ENCODE measurements at places on chromosomes 7 and 10.

- no peak for DNase-seq
These were observed 85.9 kb upstream of the LEP start for GRCh38 chr7:128155100-128155740.

GRCh38 chr10:85645926-85646711 lies 720.5 kb downstream of the GRID1 start:
- no peak for DNase-seq

- DNase-seq = no peak
These were observed 76.7 kb downstream of the HHEX start for GRCh38 chr10:92766451-92766850.

DNA sequence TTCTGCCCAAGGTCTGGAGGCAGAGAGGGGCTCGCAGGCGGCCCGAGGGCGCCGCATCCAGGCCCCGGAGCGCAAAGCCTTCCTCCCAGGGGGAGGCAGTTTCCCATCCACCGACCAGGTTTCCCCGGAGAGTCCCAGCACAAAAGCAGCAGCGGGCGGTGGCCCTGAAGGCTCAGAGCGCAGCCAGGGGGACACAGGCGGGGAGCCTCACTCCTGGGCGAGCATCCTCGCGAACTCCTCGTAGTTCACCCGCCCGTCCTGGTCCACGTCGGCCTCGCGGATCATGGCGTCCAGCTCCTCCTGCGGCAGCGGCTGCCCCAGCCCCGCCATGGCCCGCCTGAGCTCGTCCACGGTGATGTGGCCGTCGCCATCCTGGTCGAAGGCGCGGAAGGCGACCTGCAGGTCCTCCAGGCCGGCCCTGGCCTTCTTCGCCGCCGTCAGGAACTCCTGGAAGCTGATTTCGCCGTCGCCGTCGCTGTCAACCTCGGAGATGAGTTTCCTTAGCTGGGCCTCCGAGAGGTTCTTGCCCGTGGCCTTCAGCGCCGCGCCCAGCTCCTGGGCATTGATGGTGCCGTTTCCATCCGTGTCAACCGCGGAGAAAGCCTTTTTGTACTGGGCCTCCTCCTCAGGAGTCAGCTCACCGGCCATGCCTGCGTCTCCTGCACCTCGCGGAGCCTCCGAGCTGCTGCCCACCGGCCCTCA lies 428 bp downstream of the CALML5 start:
- no peak for DNase-seq

DNA sequence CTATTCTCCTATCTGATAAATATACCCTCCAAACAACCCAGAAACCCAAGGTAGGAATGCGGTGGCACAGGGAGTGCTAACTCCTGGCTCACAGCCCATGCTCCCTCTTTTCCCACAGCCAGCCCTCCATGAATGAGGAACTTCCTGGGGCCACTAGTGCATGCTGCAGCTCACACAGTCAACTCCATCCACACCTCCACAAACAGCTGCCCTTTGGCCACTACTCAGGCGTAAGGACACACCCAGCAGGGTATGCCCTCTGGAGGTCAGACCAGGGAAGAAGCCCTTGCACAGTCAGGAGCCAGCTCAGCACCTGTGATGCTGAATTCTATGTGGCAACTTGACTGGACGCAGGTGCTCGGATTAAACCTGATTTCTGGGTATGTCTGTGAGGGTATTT lies 85.2 kb upstream of the PIK3CG start:
- DNase-seq = no peak

- peak; percentile 47 for DNase-seq
These were observed 816 bp upstream of the LRRC4 start for GRCh38 chr7:128031901-128032604.

- DNase-seq = no peak
These were observed 16.4 kb downstream of the CARD11 start for GRCh38 chr7:3027005-3027845.

GRCh38 chr7:42385912-42386311 lies 148.9 kb upstream of the GLI3 start:
- DNase-seq = no peak

DNA sequence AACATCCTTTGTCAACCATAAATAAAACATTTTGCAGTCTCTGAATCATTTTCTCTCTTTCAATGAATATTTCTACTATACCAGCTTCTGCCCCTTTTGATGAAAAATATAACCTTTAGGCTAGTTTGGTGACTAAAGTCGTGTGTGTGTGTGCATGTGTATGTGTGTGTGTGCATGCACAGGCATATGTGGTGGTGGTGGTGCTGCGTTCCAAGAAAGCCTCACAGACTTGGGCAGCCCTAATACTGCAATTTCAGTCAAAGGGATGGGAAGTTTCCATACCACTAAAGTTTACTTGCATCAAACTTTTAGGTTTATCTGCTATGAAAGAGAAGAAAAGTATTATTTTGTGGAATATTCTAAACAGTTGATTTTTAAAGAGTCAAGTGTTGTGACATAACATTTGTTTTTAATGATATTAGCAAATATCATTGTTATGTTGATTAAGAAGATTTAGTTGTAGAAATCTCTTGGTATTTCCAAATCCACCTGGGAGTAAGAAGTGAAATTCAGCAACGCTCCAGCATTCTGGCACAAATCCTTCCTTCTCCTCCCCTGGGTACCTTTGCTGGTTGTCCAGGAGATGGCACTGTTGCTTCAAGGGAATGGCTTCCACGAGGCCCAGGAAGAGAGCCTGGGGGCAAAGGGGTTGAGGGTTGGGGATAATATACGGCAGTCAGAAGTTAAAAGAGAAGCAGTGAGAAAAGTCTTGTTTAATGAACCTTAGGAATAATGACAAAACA lies 41.5 kb downstream of the ASB4 start:
- no peak for DNase-seq

DNA sequence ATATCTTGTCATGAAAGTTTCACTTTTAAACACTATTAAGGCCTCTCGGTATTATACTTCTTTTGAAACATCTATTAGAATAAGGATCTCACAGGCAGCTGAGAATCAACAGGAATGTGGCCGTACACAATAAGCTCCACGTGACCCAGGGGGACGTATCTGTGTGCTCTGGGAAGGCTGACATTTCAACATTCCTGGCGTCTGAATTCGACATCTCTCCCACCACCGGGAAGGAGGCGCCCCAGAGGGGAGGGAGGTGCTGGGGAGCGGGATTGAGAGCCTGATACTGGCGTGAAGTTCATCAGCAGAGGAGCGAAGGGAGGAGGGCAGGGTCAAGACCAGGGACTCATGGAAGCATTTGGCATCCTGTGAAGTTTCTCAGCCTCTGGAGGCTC lies 401.3 kb downstream of the DNAJB6 start:
- no peak for DNase-seq

GRCh38 chr7:91784469-91784868 lies 96.0 kb downstream of the MTERF1 start:
- no peak for DNase-seq

GRCh38 chr10:48336978-48337599 lies 30.6 kb downstream of the MAPK8 start:
- DNase-seq = peak; percentile 22

DNA sequence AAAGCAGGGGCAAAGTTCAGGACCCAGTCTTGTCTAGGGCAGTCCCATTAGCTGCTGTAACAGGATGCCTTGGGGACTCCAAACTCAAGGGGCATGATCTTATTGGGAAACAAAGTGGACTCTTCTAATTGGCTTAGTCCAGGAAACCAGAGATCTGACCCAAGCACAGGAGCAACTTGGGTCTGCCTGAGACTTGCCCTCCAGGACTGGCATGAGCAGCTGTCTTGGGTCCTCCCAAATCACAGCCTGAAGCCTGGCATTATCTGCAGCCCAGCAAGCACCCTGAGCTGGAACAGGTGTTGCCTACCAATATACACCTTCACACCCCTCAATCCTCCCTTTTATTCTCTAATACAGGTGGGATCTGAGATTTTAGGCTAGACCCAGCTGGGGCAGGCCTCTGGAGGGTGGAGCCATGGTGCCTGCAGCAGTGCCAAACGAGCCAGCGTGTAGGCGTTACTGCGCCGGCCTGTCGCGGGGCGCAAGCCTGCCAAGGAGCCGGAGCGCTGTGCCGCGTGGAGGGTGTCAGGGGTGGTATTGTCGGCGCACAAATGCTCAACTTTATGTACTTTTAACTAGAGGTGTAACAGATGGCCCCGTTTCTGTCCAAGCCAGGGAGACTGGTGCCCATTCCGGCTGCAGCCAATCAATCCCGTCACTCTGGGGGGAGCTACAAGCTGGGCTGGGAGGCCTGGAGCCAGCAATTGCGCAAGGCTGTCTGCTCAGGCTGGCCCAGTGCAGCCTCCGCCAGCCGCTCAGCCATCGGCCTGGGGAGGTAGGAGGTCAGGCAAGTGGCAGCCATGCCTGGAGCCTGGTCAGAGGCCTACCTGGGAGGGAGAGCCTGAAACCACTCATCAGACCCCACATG lies 12.8 kb upstream of the LBX1 start:
- no peak for DNase-seq

DNA sequence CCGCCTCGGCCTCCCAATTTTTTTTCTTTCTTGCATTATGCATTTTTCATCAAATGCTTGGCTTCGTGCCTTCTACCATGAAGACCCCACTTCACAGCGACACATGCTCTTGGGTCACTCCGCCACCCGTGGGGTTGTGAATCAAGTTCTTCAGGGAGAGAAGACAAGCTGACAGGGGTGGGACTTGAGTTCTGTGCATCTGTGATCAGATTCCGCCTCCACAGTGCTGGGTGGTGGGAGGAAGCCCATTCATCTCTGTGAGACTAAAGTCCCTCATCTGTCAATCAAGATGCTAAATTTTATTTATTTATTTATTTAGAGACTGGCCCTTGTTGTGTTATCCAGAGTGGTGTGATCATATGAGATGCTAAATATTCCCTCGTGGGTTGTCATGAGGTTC lies 333.0 kb downstream of the DPP6 start:
- DNase-seq = no peak

DNA sequence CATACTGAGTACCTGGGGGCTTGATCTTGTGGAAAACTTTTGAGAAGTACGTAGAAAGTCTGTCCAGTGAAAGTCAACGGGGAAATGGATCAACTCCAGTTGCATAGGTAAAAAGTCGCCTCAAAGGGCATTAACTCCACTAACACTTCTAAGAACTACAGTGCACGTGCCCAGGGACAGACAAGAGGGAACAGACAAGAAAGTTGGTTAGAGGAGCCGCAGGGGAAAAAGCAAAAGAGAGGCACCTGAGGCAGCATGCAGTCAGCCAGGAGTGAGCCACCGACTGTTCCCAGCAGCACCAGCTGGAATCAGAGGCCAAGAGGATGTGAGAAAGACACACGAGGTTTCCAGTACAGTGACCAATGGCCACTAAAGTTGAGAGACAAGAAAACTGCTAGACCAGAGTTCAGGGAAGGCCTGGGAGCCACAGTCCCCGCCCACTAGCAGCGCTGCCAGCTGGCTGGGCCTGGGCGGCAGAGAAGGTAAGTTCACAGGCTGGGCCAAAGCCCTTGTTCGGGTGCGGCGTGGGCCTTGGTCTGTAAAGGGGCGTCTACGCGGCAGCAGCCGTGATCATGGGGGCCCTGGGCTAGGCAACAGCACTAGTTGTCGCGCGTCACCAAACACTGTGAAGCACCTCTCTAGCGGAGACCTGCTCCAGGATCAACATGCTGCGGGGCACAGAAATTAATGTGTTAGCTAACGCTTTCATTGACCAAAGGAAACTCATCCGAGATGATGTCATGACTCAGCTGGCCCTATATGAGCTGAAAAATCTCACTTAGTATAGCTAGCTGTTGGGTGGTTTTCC lies 14.0 kb downstream of the ITGB1 start:
- no peak for DNase-seq

Measured in GM06990 (cell line).